ENCODE measurements at places on chromosomes 2 and 18. TPM values are rescaled to one million over a fixed set of nuclear protein-coding genes. Genes with fewer than 3 reads are reported as not detected.

The ALPP gene
- not detected for total RNA-seq

The KCNG2 gene
- not detected for total RNA-seq

DNA sequence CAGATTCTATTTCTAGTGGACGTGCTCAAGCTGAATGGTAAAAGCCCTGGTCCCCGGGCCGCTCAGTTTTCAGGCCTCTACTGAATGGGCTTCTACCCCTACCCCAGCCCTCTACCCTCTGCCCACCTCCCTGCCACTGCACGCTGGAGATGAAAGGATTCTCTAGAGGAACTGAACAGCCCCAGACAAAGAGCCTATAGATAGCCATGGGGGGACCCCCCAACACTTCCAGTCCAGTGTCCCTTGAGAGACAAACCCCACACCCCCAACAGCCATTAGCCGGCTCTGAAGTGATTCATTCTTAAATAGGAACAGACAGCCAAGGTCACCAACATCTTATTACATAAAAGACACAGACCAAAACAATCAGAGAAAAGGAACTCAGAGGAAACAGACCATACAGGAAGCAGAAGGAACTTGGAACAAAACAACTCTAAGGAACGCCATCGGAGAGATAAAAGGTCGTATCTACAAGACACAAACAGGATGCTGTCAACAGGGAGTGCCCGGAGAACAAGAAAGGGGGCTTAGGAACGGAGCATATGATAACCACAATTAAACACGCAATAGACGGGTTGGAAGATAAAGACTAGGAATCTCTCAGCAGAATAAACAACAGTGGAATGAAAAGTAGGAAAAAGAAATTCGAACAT lies 23.5 kb downstream of the TMEM37 start:
- DNase-seq, result no peak

The TBC1D8 gene
- total RNA-seq, result 0.55 TPM

The ASB18 gene
- total RNA-seq, result not detected

DNA sequence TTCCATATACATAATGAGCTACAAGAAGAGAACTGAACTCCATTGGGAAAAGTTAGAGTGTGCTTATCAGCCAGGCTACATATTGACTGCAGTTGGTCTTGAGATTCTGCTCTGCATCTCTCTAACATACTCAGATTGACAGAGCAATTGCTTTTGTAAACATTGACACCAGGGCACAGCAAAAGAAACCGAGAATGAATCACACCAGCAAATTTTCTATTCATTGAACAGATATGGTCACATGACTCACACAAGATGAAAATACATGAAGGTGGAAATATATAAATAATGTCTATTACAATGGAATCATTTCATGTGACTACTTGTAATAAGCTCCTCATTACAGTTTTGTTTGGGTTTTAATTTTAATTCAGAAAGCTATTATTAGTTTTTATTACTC lies 691.9 kb upstream of the TMEFF2 start:
- no peak for DNase-seq

The SULT1C4 gene
- not detected for total RNA-seq

- DNase-seq, result no peak
These were observed 55.6 kb downstream of the ITGB6 start for GRCh38 chr2:160144280-160144990.

GRCh38 chr2:226548732-226549131 lies 250.9 kb downstream of the IRS1 start:
- DNase-seq, result no peak

The SGPP2 gene
- 6.5 TPM for total RNA-seq

- no peak for DNase-seq
These were observed 11.0 kb upstream of the ALPK2 start for GRCh38 chr18:58639751-58640427.

GRCh38 chr18:10927286-10927992 lies 221.9 kb downstream of the PIEZO2 start:
- no peak for DNase-seq

The ERFE gene
- total RNA-seq, result not detected

- DNase-seq, result no peak
These were observed 59.9 kb downstream of the USP37 start for GRCh38 chr2:218508299-218508698.

GRCh38 chr2:191382801-191383200 lies 137.6 kb downstream of the MYO1B start:
- DNase-seq, result no peak

DNA sequence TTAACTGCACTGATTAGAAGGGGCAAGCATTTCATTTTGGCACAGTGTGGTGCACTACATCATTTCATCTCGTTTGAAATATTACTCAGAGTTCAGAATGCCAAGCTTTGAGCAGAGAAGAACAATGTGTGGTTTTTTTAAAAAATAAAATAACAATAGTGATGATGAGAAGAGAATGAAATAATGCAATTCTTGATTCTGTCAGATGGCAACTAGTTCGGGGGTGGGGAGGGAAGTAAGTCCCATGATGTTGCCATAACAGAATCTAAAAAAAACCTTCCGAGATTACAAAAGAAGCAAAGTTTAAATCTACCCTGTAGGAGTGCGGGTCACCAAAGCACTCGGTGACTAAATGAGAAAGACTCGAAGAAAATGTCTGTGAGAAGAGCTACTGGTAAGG lies 490.4 kb downstream of the NR4A2 start:
- no peak for DNase-seq

The PIK3C3 gene
- 43.6 TPM for total RNA-seq

DNA sequence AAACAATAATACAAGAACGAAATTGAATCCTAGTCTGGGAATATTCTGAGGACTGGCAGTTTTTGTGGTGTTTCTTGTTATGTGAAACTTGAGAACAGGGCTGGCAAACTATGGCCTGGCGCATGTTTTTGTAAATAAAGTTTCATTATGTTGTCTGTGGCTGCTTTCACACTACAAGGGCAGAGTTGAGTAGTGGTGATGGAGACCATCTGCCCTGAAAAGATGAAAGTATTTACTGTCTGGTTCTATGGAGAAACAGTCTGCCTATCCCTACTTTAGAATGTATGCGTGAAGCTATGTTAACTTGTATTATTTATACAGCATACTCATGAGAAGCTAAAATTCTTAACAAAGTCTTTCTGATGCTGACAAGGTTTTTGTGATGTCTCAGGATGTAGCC lies 351.9 kb downstream of the LRRTM1 start:
- DNase-seq, result no peak

The MROH2A gene
- total RNA-seq, result not detected

DNA sequence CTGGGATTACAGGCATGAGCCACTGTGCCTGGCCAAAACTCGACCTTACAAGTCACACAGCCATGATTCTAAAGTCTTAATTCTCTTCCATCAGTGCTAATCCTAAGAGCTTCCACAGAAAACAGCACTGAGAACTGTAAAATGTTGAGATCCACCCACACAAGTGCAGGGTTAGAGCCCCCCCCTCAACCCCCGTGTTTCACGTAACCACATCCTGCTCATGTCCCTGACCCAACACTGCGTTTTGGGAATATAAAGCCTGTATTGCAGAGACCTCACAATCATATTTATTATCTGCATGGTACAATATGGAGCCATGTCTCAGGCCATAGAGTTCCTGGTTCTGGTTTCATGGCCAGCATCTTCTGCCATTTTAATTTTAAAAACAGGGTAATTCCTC lies 110.8 kb downstream of the GBX2 start:
- no peak for DNase-seq

- no peak for DNase-seq
These were observed 5.1 kb upstream of the LANCL1 start for GRCh38 chr2:210481601-210482175.

The B3GNT7 gene
- total RNA-seq, result 0.13 TPM

The C2orf78 gene
- total RNA-seq, result not detected

DNA sequence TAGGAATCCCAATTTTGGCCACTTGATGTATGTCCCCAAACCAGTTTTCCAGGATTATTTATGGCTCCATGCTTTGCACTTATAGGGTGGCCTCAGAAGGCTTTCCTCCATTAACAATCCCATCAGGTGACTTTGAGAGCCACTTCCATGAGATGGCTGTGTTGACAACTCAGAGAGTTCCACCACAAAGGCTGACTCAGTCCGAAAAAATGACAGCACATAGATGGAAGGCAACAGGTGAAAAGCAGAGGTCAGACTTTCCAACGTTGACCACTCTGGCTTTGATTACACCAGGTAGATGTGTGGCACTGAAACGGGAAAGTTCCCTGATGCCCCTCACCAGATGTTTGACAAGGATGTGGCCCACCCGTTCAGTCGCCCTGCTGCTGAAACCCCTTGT lies 431.4 kb upstream of the TNP1 start:
- no peak for DNase-seq

The CCDC74B gene
- 0.85 TPM for total RNA-seq

- no peak for DNase-seq
These were observed 1.3 kb downstream of the AMMECR1L start for GRCh38 chr2:127884436-127884835.

DNA sequence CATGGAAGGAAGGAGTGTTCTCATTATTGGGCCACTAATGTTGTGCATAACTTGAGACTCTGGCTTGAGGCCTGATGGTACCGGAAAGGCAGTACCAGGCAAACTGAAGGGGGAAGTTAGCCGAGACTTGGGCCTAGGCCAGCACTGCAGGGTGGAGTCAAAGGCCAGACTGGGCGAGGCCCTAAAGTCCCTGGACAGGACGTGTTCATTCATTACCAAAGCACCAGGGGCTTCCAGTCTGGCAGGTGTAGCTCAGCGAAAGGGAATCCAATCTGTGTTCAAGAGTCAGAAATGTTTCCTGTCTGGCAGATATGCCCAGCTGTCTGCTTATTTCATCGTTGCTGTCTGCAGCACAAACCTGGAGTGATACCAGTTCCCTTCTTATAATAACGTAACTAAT lies 4.7 kb upstream of the ITSN2 start:
- DNase-seq, result no peak

- no peak for DNase-seq
These were observed 154.4 kb upstream of the EPAS1 start for GRCh38 chr2:46142546-46143428.

GRCh38 chr2:30188292-30188691 lies 41.5 kb downstream of the YPEL5 start:
- DNase-seq, result no peak

- DNase-seq, result no peak
These were observed 254.4 kb downstream of the KCNE4 start for GRCh38 chr2:223306371-223306770.

- no peak for DNase-seq
These were observed 38.3 kb upstream of the SESTD1 start for GRCh38 chr2:179302764-179303571.

Data from CD8-positive, alpha-beta memory T cell (primary cell).